Stimulated activated CD4-positive, alpha-beta T cell treated with anti-CD3 and anti-CD28 coated beads, Interleukin-2, amount 100 ng/mL, for 24 hours (primary cell): ENCODE measurements at places on chromosomes 2 and 18.

DNA sequence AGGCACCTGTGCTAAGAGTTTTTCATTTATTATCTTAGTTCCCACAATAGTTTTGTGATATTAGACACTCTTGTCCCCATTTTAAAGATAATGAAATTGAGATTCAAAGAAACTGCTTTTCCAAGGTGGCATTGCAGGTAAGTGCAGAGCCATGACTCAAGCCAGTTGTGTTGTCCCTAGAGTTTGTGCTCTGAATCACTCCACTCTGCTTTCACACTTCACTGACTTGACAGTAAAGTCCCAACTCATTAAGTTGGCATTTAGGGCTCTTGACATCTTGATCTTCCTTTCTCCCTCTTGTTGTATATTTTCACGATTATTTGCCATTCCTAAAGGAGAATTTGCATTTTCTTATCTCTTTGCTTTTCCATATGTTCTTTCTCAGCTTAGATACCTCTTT is 114.3 kb downstream of the DIS3L2 start:
- no peak for DNase-seq

DNA sequence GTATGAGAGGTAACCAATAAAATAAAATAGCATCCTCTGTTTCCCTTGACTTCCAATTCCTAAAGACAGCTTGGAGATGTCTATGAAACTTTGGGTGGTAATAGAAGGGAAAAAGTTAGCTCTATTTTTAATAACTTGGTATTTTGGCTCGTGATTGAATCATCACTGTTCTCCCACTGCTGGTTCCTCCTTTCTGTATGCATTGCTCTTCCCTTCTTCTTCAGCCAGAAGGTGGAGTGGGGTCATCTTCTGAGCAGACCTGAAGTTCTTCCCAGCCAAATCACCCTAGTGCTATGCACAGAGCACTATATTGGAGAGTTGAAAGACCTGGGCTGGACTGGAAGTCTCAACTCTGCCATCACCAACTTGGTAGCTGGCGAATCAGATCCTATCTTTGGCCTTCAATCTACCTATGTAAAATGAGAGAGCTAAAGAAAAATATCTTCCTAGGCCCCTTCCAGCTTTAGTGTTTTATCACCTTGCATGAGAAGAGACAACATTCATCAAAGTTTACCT is 54.1 kb downstream of the CPO start:
- no peak for DNase-seq

DNA sequence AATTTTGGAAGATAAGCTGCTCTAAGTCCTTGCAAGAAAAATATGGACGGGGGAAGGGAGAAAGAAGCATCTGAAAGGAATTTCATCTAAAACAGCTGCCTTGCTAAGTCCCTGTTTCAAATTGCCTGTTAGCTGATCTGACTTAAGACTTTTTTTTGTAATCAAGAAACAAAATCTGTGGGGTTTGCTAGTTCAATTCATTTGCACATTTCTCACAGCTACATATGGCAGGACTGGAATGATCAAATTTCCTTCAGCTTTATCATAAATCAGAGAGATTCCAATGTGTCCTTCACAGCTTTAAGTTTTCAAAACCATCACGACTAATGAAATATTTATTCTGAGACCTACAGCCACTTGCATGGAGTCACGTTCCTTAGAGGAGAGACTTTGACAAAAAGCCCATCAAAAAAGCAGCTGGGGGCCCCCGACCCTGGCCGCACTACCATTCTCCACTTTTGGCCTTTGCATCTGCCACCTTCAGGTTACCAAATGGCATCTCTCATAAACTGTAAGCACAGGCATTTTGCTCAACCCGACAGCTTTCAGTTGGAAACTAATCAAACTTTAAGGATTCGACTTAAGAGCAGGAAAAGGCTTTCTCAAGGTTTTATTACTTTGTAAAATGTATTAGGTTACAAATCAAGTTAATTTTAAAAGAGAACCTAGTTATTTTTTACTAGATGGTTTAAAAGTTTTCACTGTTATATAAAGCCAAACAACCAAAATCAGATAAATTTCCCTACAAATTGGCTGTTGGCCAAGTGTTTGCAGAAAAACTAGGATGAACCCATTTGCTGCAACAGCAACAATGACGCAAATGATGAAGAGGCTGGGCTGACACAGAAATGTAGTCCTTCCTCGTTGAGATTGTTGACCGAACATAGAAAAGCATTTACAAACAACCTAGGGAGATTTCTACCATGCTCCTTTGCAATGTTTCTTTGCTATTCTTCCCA is 100.4 kb upstream of the RND3 start:
- no peak for DNase-seq

GRCh38 chr2:47497843-47498460 is 95.0 kb downstream of the MSH2 start:
- DNase-seq = no peak

DNA sequence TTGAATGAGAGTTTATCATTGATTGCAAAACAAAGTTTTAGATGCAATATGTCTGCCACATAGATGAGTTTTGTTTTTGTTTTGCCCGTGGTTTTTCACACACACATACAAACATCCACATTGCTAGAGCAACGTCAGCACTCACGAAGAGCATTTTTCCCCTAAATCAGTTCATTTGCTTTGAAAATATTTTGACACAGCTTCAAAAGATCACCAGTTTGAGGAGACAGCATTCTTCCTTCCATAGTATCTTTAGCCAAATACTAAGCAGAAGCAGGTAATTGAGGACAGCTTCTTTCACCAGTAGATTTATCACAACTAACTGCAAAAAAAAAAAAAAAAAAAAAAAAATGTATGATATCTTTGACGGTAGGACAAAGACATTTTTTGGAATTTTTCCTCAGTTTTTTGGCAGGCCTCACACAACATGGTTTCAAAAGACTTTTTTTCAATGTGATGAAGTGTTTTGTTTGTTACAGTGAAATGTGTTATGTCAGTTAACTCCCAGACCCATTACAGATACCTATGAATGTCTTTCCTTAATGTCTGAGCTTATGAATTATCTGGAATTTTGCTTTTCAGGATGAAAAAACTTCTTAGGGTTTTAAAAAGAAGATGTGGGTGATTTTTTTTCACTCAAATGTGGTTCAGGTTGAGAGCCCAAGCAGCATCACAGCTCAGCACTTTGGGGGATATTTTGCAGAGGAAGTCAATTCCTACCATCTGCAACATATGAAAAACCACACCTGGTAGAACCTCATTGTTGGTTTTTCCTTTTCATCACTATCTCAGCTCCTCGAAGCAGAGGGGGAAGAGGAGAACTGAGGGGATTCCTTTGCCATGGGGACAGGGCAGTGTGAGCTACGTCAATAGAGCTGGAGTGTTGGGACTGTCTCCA is 31.6 kb downstream of the AOX1 start:
- DNase-seq = no peak

- no peak for DNase-seq
These were observed 1.7 kb upstream of the SMAD4 start for GRCh38 chr18:51028201-51028805.

GRCh38 chr18:25298853-25299274 is 53.1 kb downstream of the ZNF521 start:
- DNase-seq = no peak

DNA sequence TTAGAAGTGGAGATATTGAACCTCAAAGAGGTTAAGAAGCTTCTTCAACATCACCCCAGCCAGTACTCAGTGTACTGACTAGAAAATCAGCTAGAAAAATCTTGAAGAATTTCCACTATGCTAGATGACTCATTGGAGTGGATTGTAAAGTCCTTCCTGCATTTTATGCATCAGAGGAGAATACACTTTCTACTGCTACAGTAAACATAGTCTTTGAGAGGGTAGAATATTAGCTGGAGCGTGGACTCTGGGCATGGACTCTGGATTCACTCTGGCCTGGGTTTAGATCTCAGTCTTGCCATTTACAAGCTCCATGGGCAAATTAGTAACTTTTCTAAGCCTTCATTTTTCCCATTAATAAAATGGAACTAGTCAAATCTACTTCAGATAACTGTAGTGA is 215.9 kb downstream of the IRS1 start:
- no peak for DNase-seq

DNA sequence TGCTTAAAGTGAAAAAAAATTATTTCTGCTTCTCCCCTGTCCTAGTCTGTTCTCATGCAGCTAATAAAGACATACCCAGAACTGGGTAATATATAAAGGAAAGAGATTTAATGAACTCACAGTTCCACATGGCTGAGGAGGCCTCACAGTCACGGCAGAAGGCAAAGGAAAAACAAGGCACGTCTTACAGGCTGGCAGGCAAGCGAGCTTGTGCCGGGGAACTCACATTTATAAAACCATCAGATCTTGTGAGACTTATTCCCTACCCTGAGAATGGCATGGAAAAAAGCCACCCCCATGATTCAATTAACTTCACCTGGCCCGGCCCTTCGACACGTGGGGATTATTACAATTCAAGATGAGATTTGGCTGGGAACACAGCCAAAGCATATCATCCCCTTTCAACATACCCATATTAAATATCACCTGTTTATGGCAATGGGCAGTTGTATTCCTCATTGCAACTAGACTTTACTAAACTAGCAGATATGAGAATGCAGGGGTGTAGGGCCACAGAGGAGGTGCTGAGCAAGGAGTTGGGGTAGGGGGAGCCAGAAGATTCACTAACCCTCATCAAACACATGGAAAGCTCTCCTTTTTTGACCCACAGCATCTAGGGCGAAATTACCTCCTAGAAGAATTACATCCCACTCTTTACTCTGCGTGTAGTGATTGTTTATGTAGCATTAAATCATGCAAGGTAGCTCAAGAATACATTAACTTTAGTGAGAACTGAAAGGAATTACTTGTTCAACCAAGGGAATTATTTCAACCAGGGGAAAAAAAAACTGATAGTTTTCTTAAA is 183.3 kb upstream of the DOK6 start:
- DNase-seq = no peak

- no peak for DNase-seq
These were observed 133.4 kb downstream of the RTP5 start for GRCh38 chr2:242002944-242003343.

DNA sequence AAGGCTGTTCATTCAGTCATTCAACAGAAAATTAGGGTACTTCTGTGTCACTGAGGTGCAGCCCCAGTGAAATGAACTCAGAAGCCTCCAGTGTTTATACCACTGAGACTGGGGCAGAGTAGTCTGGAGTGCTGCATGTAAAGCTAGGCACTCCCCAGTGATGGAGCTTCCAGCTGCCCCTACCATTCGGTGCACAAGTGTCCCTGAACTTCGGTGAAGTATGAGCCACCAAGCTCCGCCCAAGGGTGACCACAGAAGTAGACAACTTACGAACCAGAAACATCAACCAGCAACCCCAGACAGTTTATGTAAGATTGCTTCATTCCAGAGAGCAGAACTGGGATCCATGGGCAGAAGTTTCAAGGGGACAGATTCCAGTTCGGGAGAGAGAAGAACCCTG is 70.6 kb upstream of the FOSL2 start:
- no peak for DNase-seq

DNA sequence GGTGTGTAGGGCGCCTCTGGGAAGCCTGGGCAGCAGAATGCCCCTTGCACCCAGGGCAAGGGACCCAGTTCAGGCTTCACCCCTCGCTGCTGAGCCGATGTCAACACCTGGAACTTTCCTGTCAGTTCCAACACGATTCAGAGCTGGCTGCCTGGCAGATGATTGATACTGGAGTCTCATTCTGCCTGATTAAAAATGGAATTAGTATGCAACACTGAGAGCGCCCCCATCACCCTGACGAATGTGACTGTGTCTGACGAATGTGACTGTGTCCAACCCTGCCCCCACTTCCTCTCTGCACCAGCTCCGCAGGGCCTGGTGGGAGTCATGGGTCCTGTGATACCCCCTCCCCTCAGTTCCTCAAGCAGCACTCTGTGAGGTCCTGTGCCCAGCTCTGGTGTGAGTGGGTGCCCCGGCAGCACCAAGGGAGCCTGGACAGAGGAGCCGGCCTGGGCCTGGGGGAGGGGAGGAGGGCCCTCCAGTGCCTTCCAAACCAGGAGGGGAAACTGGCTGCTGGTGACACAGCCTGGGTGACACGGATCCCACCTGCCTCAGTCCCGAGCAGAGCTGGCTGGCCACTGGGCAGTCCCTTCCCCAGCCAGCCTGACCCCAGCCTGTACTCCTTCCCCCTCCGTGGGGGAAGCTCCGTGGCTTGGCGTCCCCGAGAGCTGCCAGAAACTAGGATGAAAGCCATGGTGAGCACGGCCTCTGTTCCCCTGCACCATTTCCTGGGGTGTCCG is 41.4 kb upstream of the ALPP start:
- peak; percentile 13 for DNase-seq

- no peak for DNase-seq
These were observed 180.2 kb downstream of the OSR1 start for GRCh38 chr2:19178175-19178574.

GRCh38 chr2:239381709-239382134 is 19.1 kb downstream of the HDAC4 start:
- no peak for DNase-seq

DNA sequence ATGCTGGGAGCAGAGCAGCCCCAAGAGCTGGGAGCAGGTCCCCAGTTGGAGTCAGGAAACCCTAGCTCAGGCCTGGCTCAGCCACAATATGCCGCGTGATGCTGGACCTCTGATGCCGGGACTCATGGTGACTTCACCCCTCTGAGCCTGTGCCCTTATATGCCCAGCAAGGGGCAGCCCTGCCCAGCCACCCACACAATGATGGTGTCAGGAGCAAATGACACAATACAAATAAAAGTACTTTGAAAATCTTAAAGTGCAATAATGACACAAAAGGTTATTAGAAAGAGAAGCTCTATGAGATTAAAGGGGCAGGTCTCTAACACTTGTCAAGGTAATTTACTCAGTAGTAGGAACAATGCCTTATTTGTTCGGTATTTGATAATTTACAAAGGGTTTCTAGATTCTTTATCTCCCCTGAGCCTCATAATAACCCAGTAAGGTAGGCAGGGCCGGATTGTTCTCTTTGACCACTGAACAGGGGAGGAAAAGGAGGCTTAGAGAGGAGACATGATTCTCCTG is 18.3 kb upstream of the KIF3C start:
- no peak for DNase-seq

GRCh38 chr18:28357766-28358401 is 181.0 kb upstream of the CDH2 start:
- no peak for DNase-seq
